ENCODE measurements at places on chromosomes 7 and 10.

GRCh38 chr10:76453997-76454396, 1022.6 kb downstream of the LRMDA start:
- no peak for DNase-seq

DNA sequence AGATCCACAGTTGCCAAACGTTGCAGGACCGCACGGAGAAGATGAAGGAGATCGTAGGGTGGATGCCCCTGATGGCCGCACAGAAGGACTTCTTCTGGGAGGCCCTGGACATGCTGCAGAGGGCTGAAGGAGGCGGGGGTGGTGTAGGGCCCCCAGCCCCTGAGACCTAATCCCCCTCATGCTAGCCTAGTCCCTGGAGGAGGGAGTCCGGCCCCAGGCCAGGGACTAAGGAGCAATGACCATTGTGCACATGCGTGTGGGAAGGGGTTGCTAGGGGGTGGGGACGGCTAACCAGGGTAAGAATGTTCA, 1.5 kb upstream of the PCOLCE start:
- DNase-seq = no peak

GRCh38 chr7:50618281-50618680, 53.1 kb upstream of the DDC start:
- no peak for DNase-seq

DNA sequence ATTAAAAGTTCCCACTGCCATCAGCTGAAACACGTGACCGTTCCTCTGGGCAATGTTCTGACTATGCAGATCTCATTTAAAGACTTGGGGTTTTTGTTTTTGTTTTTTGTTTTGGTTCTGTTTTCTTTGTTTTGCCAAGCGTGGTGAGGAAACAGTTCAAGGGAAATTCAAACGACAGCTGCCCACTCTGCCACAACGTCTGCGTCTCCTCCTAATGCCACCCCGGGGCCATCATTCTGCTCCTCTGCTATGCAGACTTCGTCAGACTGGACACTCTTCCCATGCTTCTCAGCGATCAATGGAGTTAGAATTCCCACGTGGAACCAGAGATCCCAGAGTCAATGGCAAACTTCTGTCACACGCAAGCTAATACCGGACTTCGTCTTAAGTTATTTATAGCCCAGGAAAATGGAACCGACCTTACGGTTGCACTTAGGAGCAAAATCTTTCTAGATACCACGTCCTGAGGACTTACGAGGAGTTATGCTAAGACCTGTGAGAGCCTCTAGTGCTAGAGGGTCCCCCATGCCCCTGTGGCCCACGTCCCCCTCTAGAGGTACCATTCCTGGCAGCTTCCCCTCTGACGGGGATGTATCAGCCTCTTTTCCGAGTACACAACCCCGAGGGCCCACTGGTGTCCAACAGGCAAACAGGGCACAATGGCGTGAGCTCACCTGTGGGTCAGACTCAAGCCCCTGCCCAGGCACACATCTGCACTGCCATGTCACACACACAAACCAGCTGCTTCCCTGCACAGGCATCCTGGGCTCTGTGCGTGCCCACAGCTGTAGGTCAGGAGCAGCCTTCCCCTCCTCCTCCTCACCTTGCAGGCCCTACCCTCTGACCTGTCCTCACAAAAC, 24.4 kb downstream of the EBF3 start:
- no peak for DNase-seq

GRCh38 chr7:32155712-32156111, 85.5 kb upstream of the PDE1C start:
- no peak for DNase-seq

GRCh38 chr10:70354100-70354499, 28.3 kb downstream of the LRRC20 start:
- no peak for DNase-seq

DNA sequence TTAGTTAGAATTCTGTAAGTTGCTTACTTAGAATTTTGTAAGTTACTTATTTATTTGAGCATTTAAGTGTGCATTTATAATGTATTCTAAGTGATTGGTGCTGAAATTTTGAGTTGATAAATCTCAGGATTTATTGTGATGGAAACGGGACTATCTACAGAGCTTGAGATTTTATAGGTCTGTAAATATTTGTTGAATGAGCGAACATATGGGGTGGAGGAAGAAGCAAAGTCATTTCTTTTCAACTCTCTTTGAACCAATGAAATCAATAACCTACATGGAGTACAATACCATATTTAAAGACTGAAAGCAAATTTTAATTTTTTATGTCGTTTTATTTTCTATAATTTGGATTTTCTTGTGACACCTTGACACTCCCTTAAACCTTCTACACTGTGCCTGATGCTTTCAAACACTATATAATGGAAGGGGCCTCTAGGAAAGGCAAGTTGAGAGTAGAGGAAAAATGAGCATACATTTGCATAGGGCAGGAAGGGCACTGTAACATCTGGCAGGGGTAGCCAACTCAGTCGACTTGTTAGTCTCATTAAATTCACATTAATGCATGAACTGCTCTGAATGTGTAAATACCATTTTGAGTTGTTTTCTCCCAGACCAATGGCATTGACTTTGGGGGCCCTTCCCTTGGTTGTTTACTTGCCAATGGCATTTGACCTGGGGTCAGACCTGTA, 204.2 kb downstream of the DYNC1I1 start:
- no peak for DNase-seq

DNA sequence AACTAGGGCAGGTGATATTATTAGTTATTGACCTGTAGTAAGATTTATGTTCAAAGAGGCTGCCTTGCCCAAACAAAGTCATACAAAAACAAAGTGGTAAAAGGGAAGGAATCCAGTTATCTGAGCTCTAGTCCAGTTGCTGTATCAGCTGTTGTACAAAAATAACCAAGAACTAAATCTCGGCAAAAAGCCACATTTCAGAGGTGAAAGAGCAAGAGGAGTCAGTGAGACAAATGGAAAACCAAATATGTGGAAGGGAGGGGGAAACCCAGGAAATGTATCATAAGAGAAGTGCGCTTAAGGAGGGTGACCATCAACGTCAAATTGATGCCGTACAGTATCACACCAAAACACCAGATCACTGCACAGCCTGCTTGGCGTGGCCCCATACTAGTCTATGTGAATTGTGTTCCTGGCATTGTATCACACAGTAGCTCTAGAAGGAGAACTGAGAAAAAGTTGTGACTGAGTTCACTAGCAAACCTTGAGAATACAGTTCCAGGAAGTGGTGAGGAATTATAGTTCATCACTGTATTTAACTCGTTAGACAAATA, 6.4 kb downstream of the AGBL3 start:
- no peak for DNase-seq

- DNase-seq = no peak
These were observed 701.4 kb downstream of the SUGCT start for GRCh38 chr7:40836218-40836617.

DNA sequence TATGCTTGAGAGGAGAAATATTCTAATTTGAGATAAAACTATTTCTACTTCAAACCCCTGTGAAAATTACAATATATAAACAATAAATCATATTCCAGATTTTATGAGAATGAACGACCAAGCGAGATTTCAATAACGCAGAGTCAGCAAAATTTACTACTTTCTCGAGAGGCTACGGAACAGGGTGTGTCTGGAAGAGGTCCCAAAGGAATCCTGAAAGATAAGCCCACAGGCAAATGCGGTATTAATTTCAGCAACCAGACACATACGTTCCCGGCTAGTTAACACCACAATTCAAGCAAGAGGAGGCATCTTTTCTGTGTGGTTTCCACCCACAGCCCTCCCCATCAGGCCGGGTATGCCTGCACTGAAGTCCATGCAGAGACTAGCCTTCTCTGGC, 26.4 kb downstream of the BEND7 start:
- no peak for DNase-seq

GRCh38 chr7:2357165-2357564, 2.5 kb downstream of the EIF3B start:
- DNase-seq = no peak

GRCh38 chr10:48493083-48493871, 111.6 kb downstream of the ARHGAP22 start:
- DNase-seq = no peak

- no peak for DNase-seq
These were observed 180.7 kb upstream of the PRSS1 start for GRCh38 chr7:142568435-142569097.

All from activated CD4-positive, CD25-positive, alpha-beta regulatory T cell treated with anti-CD3 and anti-CD28 coated beads, Interleukin-2, amount 50 U/mL, for 16 hours (primary cell).